ENCODE measurements at places on chromosomes 6 and 20. TPM values are rescaled to one million over a fixed set of nuclear protein-coding genes. Genes with fewer than 3 reads are reported as not detected.
A peak's percentile ranks its signal among the peaks of the same experiment; 100 is the strongest.

GRCh38 chr6:99114769-99115406, 167.1 kb upstream of the FBXL4 start:
- no peak for DNase-seq

DNA sequence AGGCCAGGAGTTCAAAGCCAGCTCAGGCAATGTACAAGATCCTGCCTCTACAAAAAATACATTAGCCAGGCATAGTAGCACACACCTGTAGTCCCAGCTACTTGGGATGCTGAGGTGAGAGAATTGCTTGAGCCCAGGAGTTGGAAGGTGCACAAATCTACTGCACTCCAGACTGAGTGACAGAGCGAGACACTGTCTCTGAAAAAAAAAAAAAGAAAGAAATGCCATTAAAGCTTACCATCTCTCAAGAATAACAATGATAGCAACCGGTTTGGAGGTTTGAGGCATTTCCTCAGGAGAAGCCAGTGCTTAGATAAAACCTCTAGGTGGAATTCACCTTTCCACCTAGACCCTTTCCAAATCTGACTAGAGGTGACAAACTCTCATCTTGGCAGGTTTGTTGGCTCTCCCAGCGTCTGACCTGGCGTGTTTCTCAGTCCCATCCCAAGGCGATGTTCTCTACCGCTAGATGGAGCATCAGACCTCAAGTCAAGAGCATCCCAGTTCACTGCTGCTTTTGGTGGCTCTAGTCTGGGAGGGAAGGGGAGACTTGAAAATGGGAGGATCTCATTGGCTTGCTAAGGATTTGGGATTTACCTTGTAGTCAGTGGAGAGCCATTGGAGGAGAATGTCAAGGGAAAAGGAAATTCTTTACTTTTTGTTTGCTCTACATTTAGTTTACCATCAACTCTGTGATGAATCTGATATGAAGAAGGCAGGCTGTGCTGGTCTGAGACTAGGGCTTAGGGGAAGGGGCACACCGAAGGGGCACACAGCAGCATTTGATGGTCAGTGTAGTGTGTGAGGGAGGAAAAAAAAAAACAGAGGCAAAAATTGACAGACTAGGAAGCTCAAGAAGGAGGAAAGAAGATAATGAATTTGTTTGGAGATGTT, 67.9 kb downstream of the NCOA7 start:
- peak; percentile 57 for DNase-seq

GRCh38 chr20:4978050-4978918, 23.0 kb downstream of the SLC23A2 start:
- no peak for DNase-seq

The FITM2 gene
- 7.4 TPM for polyA plus RNA-seq

The CASS4 gene
- polyA plus RNA-seq = 2.7 TPM
